ENCODE measurements at places on chromosomes 2 and 18. TPM values are rescaled to one million over a fixed set of nuclear protein-coding genes. Genes with fewer than 3 reads are reported as not detected.
A peak's percentile ranks its signal among the peaks of the same experiment; 100 is the strongest.

DNA sequence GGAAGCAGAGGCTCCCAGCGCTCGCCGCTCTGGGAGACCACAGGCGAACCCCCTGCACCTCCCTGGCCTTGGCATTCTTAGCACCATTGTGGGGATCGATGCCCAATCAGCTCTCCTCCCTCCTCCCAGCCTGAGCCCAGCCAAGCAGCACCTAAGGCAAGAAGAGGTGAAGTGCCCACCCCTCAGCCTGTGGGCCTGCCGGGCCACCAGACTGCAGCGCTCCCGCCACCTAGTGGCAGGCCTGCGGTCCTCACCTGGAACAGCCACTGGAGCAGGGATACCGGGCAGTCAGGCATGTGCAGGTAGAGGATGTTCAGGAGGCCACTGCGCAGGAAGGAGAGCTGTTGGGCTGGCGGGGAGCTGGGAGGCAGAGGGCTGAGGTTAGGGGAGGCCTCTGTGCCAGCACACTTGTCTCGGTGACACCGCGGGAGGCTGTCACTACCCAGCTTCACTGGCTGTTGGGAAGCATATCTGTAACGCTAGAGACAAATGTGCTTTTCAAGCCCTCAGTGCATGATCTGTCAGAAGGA, 35.2 kb downstream of the FAM178B start:
- peak overlapping the region; percentile 79 for H3K27ac ChIP-seq
- DNase-seq, result no peak
- no peaks in the 10 kb centered on the region for H3K36me3 ChIP-seq
- H3K4me3 ChIP-seq, result no peak overlapping the region
- no peaks in the 10 kb centered on the region for H3K27me3 ChIP-seq

KCNK3 gene
- 13.4 TPM for total RNA-seq

DNA sequence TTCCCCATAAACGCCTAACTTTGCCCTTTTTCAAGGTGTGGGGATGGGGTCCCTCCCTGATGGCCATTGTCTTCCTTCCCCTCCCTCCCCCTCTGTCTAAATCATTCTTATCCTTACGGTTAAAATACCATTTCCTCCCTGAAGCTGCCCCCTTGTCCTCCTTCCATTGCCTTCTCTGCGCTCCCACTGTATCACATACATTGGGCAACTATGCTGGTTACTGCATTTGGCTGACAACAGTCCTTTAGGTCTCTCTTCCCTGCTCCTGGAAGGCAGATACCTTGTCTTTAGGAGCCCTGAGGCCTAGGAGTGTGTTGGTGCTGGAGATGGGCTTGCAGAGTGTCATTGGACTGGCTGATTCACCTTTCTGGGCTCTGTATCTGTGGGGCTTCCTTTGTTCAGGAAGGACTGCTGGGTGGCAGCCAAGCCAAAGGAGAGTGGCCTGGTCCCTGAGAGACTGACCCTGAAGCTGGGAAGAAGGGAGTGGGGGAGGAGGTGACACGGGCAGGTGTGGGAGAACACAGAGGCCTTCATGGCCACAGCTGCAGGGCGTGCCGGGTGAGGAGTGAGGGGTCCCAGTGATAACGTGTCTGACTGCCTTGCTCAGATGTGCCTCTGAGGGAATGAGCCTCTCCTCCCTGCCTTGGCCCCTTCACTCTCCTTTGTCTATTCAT, 2.2 kb downstream of the WNT6 start:
- no peaks in the 10 kb centered on the region for H3K36me3 ChIP-seq
- peaks cover 65% of the 10 kb centered on the region for H3K27me3 ChIP-seq
- peaks cover 40% of the 10 kb centered on the region for H3K4me1 ChIP-seq

GRCh38 chr2:133369901-133370658, 198.2 kb downstream of the NCKAP5 start:
- H3K4me3 ChIP-seq, result no peak overlapping the region
- no peaks in the 10 kb centered on the region for H3K27me3 ChIP-seq
- no peaks in the 10 kb centered on the region for H3K36me3 ChIP-seq
- H3K4me1 ChIP-seq, result no peaks in the 10 kb centered on the region

ZSWIM2 gene
- 0.28 TPM for total RNA-seq

DNA sequence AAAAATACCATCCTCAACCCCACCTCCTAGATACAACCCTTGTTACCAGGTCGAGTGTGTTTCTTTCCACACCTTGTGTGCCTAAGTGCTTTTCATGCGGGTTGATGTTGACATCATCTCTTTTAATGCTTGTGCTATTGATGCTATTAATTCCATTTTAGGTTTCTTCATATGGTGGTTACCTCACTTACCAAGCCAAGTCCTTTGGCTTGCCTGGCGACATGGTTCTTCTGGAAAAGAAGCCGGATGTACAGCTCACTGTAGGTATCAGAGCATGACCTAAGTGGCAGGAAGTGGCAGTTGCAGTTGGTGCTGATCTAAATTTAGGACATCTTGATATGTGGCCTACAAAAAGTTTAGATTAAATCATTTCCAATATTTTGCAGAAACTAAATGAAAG, 149.9 kb upstream of the TTC39C start:
- H3K36me3 ChIP-seq, result peaks cover 2% of the 10 kb centered on the region
- H3K4me1 ChIP-seq, result peaks cover 10% of the 10 kb centered on the region
- no peaks in the 10 kb centered on the region for H3K27me3 ChIP-seq

GRCh38 chr18:45788861-45789260, 36.6 kb upstream of the SIGLEC15 start:
- H3K36me3 ChIP-seq, result no peaks in the 10 kb centered on the region
- no peak for DNase-seq
- H3K27ac ChIP-seq, result no peak overlapping the region
- peaks cover 3% of the 10 kb centered on the region for H3K4me1 ChIP-seq

GRCh38 chr2:136527560-136527959, 237.8 kb upstream of the THSD7B start:
- no peaks in the 10 kb centered on the region for H3K36me3 ChIP-seq
- H3K27me3 ChIP-seq, result no peaks in the 10 kb centered on the region
- no peak overlapping the region for H3K27ac ChIP-seq
- no peak overlapping the region for H3K4me3 ChIP-seq
- DNase-seq, result peak; percentile 7

DNA sequence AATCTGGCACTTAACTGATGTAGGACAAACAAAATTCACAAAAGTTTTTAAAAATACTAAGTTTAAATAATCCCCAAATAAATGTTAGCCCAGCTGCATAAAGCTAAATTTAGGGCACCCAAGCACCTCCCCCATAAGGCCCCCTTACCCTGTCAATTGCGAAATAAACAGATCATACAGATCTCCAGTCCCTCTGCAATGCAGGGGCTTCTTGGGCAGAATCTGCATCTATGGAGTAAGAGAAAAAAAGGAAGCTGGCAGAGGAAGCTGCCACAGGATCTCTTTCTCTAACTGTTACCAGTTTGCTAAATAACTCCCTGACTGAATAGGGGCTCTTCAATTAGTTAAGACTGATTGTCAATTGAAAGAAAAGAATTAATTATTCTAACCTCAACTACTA, 117.7 kb downstream of the MEMO1 start:
- H3K4me1 ChIP-seq, result no peaks in the 10 kb centered on the region
- DNase-seq, result no peak
- no peak overlapping the region for H3K4me3 ChIP-seq

DNA sequence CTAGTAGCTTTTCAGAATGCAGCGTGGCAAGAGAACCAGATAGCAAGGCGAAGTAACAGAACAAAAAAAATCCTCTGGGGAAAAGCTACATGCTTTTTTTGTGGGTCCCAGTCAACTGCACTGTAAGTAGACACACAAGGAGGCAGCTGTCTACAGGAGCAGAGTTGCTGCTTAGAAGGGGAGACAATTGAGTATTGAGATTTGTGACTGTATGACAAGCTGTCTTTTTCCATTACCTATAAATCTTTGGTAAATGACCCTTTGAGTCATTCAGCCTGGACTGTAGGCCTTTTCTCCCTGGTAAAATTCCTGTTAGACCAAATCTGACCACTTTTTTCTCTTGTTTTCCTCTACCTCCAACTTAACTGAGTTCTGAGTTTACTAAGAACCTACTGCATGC, 144.1 kb upstream of the FOSL2 start:
- H3K27ac ChIP-seq, result no peak overlapping the region
- H3K27me3 ChIP-seq, result no peaks in the 10 kb centered on the region
- no peak overlapping the region for H3K4me3 ChIP-seq
- no peak for DNase-seq
- H3K36me3 ChIP-seq, result no peaks in the 10 kb centered on the region

CPLX4 gene
- total RNA-seq, result 0.22 TPM

SCYGR4 gene
- not detected for total RNA-seq

- no peak overlapping the region for H3K4me3 ChIP-seq
- H3K36me3 ChIP-seq, result peaks cover 4% of the 10 kb centered on the region
- no peaks in the 10 kb centered on the region for H3K4me1 ChIP-seq
- H3K27me3 ChIP-seq, result no peaks in the 10 kb centered on the region
- DNase-seq, result no peak
These were observed 79.9 kb downstream of the KCTD18 start for GRCh38 chr2:200430017-200430416.

BBS5 gene
- 15.2 TPM for total RNA-seq

SLC23A3 gene
- 1.7 TPM for total RNA-seq

DNA sequence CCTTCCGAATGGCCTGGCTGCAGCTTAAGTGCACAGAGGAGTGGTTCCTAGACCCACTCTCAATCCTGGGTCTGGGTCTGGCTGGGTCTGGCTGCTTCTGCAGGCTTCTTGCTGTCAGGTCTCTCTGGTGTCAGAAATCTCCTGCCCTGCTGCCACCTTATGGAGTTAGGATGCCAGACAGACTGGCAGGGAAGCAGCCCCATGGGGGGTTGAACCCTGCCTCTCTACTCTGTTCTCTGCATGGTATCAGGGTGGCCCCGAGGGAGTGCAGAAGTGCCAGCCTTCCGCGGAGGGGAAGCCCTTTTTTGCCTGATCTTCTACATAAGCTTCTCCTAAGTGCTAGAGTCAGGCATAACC, 89.4 kb downstream of the ZCCHC2 start:
- peaks cover 31% of the 10 kb centered on the region for H3K4me1 ChIP-seq
- peaks cover 5% of the 10 kb centered on the region for H3K27me3 ChIP-seq
- H3K36me3 ChIP-seq, result no peaks in the 10 kb centered on the region
- no peak for DNase-seq
- no peak overlapping the region for H3K4me3 ChIP-seq
- H3K27ac ChIP-seq, result no peak overlapping the region
